ENCODE measurements at places on chromosomes 2 and 18. TPM values are rescaled to one million over a fixed set of nuclear protein-coding genes. Genes with fewer than 3 reads are reported as not detected.

ARHGAP25 gene
- 4.7 TPM for total RNA-seq

CPLX4 gene
- not detected for total RNA-seq

IL1F10 gene
- not detected for total RNA-seq

VWA3B gene
- total RNA-seq, result 0.18 TPM

GALR1 gene
- not detected for total RNA-seq

DSG4 gene
- total RNA-seq, result not detected

SULT1C4 gene
- 1.7 TPM for total RNA-seq

MTX2 gene
- total RNA-seq, result 7.6 TPM

SLC5A7 gene
- not detected for total RNA-seq

SLC40A1 gene
- total RNA-seq, result 151 TPM

RPRM gene
- not detected for total RNA-seq

TBC1D8 gene
- total RNA-seq, result 23.7 TPM

FAM110C gene
- 6.7 TPM for total RNA-seq

ZAP70 gene
- total RNA-seq, result 1.5 TPM

TRABD2A gene
- total RNA-seq, result 0.68 TPM

DCDC2C gene
- total RNA-seq, result not detected

CCDC148 gene
- 0.18 TPM for total RNA-seq

TMEM237 gene
- 2.0 TPM for total RNA-seq

CCDC68 gene
- total RNA-seq, result 4.6 TPM

GATA6 gene
- total RNA-seq, result 11.7 TPM

TMEM198 gene
- total RNA-seq, result 2.1 TPM

PPIL3 gene
- 19.3 TPM for total RNA-seq

SMAD7 gene
- 12.4 TPM for total RNA-seq

SPP2 gene
- 76.4 TPM for total RNA-seq

NEUROD1 gene
- total RNA-seq, result not detected

LBX2 gene
- total RNA-seq, result 7.7 TPM

MTLN gene
- 40.8 TPM for total RNA-seq

FAM210A gene
- 11.6 TPM for total RNA-seq

RNF152 gene
- 102 TPM for total RNA-seq

SH2D6 gene
- 3.1 TPM for total RNA-seq

SLC8A1 gene
- total RNA-seq, result 6.0 TPM

ABHD3 gene
- total RNA-seq, result 21.3 TPM

COQ10B gene
- total RNA-seq, result 11.4 TPM

G6PC2 gene
- total RNA-seq, result not detected
